Activated CD8-positive, alpha-beta T cell treated with anti-CD3 and anti-CD28 coated beads for 36 hours (primary cell): ENCODE measurements at places on chromosomes 12 and 14. TPM values are rescaled to one million over a fixed set of nuclear protein-coding genes. Genes with fewer than 3 reads are reported as not detected.

The CDK17 gene
- 29.0 TPM for total RNA-seq

GRCh38 chr12:98721204-98721702, 76.2 kb downstream of the APAF1 start:
- H3K4me1 ChIP-seq = peaks cover 2% of the 10 kb centered on the region
- DNase-seq = no peak
- H3K4me3 ChIP-seq = no peak overlapping the region
- peaks cover 21% of the 10 kb centered on the region for H3K36me3 ChIP-seq
- no peak overlapping the region for H3K27ac ChIP-seq
- H3K27me3 ChIP-seq = no peaks in the 10 kb centered on the region

The RTN1 gene
- total RNA-seq = not detected

DNA sequence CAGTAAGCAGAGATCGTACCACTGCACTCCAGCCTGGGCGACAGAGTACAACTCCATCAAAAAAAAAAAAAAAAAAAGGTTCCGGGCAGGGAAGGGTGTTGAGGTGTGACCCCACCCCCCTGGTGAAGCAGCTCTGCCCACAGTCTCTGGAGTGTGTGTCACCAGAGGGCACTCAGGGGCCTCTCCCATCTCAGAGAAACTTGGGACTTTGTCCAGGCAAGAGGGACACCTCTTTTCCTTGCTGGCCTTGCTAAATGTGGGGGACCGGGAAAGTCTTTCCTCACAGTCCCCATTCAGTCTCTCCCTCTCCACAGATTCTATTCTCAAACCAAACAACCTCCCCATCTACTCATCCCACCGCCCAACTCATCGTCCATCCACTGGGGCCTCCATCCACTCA, 43.6 kb downstream of the RFLNA start:
- H3K36me3 ChIP-seq = peaks cover 31% of the 10 kb centered on the region
- no peak for DNase-seq
- H3K27me3 ChIP-seq = no peaks in the 10 kb centered on the region
- H3K27ac ChIP-seq = peak overlapping the region; percentile 24

- H3K4me3 ChIP-seq = no peak overlapping the region
These were observed 14.2 kb upstream of the BLTP3B start for GRCh38 chr12:100156731-100157426.

DNA sequence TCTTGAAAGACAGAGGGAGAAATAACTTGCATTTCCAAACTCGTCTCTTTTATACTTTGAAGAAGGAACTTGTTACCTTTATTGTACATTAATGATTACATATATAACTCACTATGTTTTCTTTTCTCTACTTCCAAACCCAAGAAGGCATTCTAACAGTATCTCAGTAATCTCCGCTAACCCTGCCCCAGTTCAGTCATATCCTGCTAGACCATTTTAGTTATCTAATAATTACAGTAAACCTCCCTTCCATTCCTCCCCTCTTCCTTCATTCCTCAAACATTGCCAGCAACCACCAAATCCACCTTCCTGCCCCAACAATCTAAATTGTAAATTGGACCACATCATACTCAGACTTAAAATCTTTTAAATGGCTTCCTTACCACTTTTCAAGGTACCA, 30.6 kb downstream of the STK38L start:
- peaks cover 33% of the 10 kb centered on the region for H3K4me1 ChIP-seq
- no peak overlapping the region for H3K27ac ChIP-seq
- no peaks in the 10 kb centered on the region for H3K27me3 ChIP-seq
- no peak overlapping the region for H3K4me3 ChIP-seq

The CCNT1 gene
- total RNA-seq = 73.8 TPM

GRCh38 chr12:28859551-28859950, 289.5 kb upstream of the FAR2 start:
- DNase-seq = no peak
- H3K27me3 ChIP-seq = no peaks in the 10 kb centered on the region
- H3K36me3 ChIP-seq = no peaks in the 10 kb centered on the region
- H3K27ac ChIP-seq = no peak overlapping the region
- H3K4me1 ChIP-seq = no peaks in the 10 kb centered on the region

The PDZRN4 gene
- not detected for total RNA-seq

The GPR132 gene
- total RNA-seq = 16.4 TPM

The KIF26A gene
- total RNA-seq = 0.59 TPM
